Right lobe of liver (tissue), 6 donors: ENCODE measurements at places on chromosomes 3 and 15. TPM values are rescaled to one million over a fixed set of nuclear protein-coding genes. Genes with fewer than 3 reads are reported as not detected.

DNA sequence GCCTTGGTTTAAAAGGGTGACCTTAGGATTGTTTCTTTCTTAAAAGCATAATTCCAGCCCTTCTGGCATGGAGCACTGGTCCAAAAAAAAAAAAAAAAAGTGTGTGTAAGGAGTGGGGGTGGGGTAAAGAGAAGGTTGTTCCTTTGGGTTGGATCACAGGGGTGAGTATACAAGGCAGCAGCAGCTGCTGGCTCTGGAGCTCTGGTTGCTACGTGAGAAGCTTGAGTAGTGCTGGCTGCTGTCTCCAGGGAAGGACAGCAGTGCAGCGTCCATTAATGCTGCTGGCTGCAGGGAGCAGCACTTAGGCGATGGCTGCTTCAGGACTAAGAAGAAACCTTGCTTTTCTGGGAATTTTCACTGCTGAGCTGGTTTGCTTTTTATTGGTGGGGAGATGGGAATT is 2.3 kb downstream of the SETD5 start:
- DNase-seq: peak; percentile 76

DNA sequence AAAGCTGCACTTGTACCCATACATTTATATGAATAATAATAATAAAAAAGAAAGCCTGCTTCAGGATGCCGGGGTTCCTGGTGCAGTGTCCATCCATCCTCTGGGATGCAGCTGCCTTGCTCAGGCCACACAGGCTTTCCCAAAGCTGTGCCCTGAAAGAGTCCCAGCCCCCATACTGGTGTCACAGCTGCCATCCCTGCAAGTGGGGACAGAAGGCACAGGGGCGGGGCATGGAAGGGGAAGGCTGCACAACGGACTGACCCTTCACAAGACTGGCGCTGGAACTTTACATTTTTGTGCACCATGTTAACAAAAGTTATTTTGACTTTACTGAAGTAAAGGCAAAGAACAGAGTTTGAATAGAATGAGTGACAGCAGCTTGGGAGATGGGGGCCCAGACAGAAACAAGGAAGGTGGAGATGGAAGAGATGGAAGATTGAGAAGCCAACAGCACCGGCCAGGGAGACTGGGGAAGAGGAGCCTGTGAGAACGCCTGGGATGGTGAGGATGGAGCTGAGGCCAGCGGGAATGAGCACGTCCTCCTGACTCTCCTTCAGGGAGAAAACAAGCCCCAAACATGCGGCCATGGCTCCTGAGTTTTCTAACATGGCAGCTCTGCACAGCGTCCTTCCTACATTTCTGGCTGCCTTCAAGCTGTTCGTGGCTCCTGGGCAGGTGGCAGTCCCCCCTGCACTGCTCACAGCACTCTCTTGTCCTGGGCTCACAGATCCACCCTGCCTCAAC is 73.1 kb downstream of the ABTB1 start:
- DNase-seq: no peak

- no peak for DNase-seq
These were observed 5.9 kb downstream of the ACVR2B start for GRCh38 chr3:38459499-38460048.

DNA sequence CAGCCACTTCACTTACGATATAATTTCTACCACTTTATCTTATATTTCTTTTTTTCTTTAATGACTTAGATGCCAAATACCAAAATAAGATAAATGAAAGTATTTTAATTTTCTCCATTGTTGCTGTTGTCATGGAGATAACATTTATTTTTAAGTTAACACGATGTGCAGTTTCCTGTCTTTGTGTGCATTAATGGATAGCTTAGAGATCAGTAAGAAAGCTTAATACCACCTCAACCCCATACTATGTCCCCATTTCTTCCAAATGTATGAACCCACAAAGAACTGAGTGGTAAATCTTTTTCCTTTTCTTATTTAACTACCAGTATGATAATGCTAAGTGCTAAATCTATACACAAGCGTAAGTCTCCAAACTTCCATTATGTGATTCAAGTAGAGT is 17.1 kb downstream of the PCNP start:
- no peak for DNase-seq

DNA sequence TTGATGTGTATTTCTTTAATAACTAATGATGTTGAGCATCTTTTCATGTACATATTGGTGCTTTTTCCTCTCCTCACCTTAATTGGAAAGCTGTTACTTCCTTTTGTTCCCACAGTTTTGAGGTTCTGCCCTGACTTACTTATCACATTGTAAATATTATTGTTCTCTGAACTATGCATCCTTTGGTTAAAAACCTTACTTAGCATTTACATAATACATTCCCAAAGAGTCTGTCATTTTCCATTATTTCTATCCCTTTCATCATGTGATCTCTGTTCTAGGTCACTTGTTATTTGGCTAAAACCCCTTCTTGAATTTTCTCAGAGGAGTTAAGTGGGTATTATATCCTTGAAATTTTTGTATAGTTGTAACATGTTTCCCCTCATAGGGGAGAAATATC is 33.0 kb downstream of the SLC12A6 start:
- DNase-seq: no peak

GRCh38 chr15:32104061-32104995 is 74.0 kb downstream of the CHRNA7 start:
- DNase-seq: no peak

DNA sequence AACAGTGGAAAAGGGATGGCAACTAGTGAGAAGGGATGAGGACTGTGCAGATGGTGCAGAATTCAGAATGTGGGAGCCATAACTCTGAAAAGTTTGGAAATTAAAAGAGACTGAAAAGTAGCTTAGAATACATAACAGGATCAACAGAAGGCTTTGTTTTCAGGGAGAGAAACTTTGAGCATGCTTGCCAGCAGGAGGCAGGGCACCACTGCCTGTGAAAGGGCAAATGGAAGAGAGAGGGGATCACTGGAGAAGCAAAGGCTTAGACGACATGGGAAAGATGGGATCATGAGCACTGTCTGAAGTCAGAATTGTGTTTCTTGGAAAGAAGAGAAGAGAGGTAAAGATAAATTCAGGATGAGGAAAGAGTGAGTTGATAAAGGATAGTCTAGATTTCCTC is 99.6 kb downstream of the ABI3BP start:
- DNase-seq: no peak

DNA sequence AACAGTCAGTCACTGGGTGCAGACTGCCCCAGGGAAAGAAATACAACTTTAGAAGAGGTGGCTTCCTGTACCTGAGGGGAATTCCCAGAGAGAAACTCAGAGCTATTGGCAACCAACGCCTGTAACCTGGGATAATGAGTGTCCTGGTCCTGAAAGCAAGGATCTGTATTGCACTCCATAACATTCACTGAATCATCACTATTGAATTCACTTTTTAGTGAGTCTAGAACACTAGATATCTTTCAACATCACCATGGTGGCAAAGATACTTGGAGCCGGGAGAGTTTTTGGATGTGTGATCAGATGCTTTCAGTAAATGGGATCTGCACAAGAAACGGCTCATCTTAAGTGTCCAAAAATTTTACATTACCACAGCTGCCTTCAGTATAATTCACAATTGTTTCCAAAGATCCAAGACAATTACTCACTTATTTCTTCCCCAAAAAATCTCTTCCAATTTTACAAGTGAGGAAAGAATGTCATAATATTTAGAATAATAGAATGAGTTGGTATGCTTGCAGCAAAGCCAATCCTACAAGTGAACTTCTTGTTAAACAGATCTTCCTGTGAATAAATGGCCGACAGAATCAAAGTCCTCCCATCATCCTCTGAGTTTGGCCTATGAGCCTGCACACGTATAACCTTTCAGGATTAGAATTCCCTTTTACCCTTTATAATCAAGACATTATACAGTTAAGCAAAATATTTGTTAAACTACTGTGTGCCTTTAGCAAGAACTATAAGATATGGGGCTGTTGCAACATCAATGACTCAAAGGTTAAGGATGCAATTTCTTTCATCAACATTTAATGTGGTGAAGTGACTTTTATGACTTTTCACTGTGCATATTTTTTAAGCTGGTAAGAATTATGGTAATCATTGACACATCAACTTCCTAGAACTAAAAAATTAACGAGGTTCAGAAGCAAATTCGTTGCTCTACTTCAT is 243.3 kb upstream of the COL8A1 start:
- DNase-seq: no peak

- peak; percentile 72 for DNase-seq
These were observed 8.4 kb downstream of the NBEAL2 start for GRCh38 chr3:46987743-46988401.

DNA sequence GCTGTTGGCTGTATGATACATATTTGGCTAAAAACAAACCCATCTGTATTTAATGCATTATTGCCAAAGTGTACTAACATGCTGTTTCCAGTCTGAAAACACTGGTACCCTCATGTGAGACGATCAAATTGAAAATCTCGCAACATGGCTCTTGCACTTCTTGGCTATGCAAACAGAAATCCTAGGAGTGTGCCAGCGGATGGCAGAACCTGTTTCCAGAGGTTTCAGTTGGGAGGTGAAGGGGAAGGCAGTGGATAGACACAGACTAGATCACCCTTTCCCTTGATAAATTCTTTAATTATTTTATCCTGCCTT is 350.3 kb downstream of the TUSC7 start:
- no peak for DNase-seq

GRCh38 chr3:18295171-18295920 is 129.8 kb downstream of the SATB1 start:
- no peak for DNase-seq

DNA sequence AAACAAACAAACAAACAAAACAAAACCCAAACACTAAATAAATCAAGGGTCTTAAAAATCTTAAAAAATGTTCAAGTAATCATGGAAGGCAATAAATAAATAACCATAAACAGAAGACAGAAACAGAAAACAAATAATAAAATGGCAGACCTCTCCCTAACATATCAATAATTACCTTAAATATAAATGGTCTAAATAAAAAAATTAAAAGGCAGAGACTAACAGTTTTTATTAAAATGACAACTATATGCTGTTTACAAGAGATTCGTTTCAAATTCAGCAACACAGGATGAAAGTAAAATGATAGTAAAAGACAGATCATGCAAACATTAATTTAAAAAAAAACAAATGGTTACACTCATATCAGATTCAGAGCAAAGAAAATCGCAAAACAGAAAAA is 91.1 kb downstream of the UBE3A start:
- DNase-seq: no peak

DNA sequence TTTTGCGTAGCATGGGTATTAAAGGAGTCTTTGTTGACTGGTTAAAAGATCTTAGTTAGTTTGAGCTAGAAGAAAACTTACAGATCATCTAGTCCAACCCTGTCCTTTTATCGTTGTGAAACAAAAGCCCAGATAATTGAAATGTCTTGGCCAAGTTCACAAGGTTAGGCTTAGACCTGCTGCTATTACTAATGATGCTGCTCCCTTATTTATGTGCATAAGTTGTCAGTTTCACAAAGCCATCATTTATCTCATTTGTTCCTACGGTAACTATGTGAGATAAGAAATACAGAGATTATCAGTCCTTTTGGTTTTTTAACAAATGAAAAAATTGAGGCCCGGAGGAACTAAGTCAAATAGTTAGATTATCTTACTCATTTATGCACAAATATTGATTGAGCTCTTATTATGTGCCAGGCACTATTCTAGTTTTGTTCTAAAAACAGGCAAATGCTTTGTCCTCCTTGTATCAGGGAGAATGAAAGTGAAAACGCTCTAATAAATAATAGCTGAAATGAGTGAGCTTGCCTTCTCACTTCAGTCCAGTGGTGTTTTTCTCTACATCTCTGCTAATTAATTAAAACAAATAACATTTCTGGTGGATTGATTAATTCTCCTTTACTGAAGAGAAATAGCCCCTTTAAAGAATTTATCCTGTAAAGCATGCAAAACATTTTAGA is 49.1 kb upstream of the TPRG1 start:
- DNase-seq: no peak

DNA sequence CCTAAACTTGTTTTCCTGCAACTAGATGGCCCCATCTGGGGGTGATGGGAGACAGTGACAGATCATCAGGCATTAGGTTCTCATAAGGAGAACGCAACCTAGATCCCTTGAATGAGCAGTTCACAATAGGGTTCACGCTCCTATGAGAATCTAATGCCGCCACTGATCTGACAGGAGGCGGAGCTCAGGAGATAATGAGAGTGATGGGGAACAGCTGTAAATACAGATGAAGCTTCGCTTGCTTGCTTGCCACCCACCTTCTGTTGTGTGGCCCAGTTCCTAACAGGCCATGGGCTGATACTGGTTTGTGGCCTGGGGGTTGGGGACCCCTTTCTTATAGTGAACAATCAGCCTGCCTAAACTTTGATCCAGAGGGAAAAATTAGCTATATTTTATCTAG is 15.2 kb upstream of the C3orf49 start:
- DNase-seq: no peak

- DNase-seq: no peak
These were observed 33.3 kb downstream of the GLB1 start for GRCh38 chr3:33063651-33064051.

- DNase-seq: peak; percentile 61
These were observed 55.6 kb downstream of the SMAD3 start for GRCh38 chr15:67120839-67121643.

GRCh38 chr3:106288781-106289180 is 420.0 kb upstream of the CBLB start:
- DNase-seq: no peak

- DNase-seq: no peak
These were observed 221.7 kb downstream of the CGGBP1 start for GRCh38 chr3:87837076-87837475.

DNA sequence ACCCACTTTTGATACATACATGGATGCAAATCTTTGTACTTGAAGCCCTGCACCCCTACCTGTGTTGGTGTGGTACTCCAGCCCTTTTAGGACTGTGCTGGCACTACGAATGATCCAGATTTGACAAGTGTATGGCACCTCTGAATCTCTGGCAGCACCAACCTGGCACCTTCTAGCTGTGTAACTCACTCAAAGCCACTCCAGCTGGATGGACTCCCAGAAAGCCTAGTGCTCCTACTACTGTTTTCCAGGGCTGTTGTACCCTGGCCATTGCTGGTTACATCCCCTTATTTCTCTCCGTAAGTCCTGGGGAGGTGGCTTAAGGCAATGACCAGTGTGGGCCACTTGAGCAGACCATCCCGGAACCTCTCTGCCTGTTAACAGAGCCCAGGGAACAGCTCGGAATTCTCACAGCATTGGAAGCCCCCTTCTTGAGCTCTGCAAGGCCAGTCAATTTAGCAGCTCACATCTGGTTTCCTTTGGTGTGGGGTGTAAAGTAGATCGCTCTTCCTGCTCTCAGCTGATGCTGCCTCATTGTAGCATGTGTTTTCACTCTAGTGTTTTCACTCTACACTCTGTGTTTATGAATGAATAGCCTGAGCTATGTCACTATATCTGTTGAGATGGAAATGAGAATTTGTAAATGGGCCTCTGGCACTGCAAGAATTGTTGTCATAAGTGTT is 12.2 kb downstream of the CALML4 start:
- no peak for DNase-seq

GRCh38 chr3:37114251-37115145 is 59.9 kb downstream of the LRRFIP2 start:
- DNase-seq: no peak

GRCh38 chr15:60918234-60918959 is 310.7 kb downstream of the RORA start:
- DNase-seq: no peak

SEMA3G gene
- total RNA-seq: 2.8 TPM

C15orf62 gene
- total RNA-seq: 1.2 TPM

SLC12A1 gene
- total RNA-seq: 2.1 TPM

GOLGA8G gene
- total RNA-seq: not detected

FETUB gene
- 40.7 TPM for total RNA-seq

TWF2 gene
- total RNA-seq: 34.4 TPM

ALDH1L1 gene
- total RNA-seq: 250 TPM
